ENCODE measurements at places on chromosomes 1 and 21. TPM values are rescaled to one million over a fixed set of nuclear protein-coding genes. Genes with fewer than 3 reads are reported as not detected.

The SPRR1A gene
- not detected for total RNA-seq

DNA sequence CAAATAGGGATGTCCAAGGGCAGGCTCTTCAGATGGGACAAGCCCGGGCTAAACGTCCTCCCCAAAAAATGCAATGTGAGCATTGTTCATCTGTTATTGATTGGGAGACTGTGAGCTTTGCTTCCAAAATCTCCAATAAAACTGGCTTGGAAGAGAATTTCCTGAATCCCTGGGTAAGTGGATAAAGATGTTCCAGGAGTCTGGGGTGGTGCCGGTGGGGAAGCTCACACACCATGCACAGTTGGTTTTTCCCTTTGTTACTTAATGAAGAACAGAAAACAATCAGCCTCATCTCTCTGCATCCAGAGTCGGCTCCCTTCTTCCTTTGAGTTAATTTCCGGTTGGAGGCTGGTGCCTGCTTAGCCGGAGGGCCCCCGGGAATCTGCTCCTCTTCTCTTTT lies 72.1 kb upstream of the ZBTB40 start:
- H3K4me1 ChIP-seq, result peaks cover 16% of the 10 kb centered on the region
- no peak overlapping the region for H3K27ac ChIP-seq
- H3K27me3 ChIP-seq, result no peaks in the 10 kb centered on the region
- no peak overlapping the region for H3K4me3 ChIP-seq

- H3K27me3 ChIP-seq, result peaks cover 6% of the 10 kb centered on the region
- no peak overlapping the region for H3K4me3 ChIP-seq
- no peak for DNase-seq
- no peaks in the 10 kb centered on the region for H3K36me3 ChIP-seq
These were observed 112.7 kb upstream of the WNT4 start for GRCh38 chr1:22255341-22256212.

DNA sequence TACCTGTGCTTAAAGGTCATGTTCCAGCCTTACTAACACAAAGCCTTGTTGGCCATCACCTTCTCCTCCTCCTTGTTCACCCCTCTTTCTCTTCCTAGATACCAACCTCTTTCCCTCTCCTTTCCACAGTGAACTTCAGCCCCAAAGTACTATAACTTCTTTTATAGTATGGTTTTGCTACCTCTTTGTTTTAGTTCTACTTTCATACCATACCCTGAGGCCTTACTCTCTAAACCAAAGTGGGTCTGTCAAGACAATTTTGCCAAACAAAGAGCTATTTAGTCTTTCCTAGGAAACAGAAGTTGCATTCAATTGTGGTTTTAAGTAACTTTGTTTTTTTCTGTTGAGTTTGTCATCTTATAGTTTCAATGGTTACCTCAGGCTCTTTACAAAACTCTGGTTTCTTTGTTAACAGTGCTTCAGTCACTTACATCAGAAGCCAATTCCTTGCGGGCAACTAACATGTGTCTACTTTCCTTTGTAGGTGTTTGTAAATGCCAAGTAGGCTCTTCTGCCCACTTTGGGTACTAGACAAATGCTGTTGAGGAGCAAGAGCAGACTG lies 623.9 kb upstream of the PKN2 start:
- no peak for DNase-seq
- H3K4me3 ChIP-seq, result no peak overlapping the region
- no peak overlapping the region for H3K27ac ChIP-seq
- no peaks in the 10 kb centered on the region for H3K36me3 ChIP-seq
- H3K27me3 ChIP-seq, result no peaks in the 10 kb centered on the region

DNA sequence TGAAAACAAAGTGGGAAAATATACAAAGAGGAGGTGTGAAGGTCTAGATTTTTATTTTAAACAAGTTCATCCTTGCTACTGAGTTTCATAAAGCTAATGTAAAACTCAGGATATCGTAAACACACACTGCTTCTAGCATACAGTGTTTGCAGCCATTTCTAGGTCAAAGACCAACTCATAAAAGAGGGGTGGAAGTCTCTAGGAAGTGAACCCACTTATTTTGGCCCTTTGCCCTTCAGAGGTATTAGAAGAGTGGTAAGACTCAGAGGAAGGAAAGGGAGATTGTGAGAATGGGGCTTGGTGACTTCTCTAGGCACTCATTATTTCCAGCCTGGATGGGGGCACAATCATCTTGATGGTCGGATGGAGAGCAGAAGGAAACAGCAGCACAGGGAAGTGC lies 91.2 kb downstream of the TNFSF18 start:
- no peaks in the 10 kb centered on the region for H3K36me3 ChIP-seq
- H3K4me1 ChIP-seq, result peaks cover 8% of the 10 kb centered on the region
- no peaks in the 10 kb centered on the region for H3K27me3 ChIP-seq
- no peak overlapping the region for H3K4me3 ChIP-seq

- no peak for DNase-seq
- no peak overlapping the region for H3K27ac ChIP-seq
- H3K36me3 ChIP-seq, result peaks cover 4% of the 10 kb centered on the region
- no peaks in the 10 kb centered on the region for H3K4me1 ChIP-seq
These were observed 141.6 kb upstream of the NBPF11 start for GRCh38 chr1:148293651-148294050.

All from WTC11 (cell line).